ENCODE measurements at places on chromosomes 2 and 18. TPM values are rescaled to one million over a fixed set of nuclear protein-coding genes. Genes with fewer than 3 reads are reported as not detected.

DNA sequence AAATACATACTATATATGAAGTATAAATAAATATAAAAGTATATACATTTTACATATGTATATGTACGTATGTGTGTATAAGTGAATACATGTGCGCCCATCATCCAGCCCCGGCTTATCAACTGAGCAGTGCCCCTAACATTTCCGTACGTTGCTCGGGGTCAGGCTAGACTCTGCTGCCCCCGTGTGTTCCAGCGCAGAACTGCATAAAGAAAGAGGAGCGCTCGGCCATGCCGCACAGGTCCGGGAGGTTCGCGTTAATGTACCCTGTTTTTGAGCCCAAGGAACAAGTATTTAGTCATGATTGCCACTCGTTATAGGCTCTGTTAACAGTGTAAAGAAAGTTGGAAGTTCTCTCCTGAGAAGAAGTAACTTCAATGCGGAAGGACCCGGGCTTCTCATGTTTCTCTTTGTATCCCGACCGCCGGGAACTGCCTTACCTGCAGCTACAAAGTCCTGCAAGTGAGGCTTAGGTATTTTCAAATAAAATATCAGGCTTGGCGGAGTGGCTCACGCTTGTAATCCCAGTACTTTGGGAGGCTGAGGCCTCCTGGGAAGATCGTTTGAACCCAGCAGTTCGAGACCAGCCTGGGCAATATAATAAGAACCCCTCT lies 55.7 kb downstream of the CD8B2 start:
- DNase-seq: peak; percentile 71

DNA sequence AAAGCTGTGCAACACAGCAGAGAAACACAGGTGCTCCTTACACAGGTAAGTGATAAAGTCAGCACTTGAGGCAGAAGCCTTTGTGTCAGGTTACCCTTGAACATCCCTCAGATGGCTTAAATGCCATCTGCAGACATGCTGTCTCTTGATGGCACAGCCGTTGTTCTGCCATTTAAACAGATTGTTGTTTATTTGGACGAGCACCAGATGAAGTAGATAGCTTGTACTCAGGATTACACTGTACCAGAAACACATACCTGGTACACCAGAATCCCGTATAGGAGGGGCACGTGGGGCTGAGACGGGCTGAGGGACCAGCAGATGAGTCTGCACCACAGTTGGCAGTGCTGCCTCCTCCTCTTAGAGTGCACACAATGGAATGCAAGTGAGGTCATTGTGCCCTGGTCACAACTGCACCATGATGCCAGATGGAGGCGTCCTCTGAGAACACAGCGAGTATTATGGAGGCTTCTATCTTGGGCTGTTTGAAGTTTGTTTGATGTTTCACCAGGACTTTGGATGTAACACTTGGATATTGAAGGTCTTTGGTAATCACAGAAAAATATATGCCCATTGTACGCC lies 143.0 kb downstream of the TANC1 start:
- no peak for DNase-seq

DNA sequence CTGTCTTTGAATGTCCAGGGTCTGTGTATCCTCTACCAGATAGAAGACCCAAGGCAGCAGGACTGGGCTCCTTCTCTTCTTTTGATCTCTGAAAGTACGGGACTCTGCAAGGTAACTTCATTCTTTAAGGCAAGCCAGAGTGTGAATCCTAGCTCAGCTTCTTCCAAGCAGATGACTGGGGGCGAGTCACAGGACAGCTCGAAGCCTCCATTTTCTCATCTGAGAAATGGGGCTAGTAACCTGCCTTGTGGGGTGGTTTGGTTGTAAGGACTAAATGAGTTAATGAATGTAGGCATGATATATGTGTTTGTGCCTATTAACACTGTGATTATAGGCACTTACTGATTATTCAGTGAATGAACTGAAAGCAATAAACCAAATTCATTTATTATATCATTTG lies 46.7 kb downstream of the DGKD start:
- no peak for DNase-seq

DNA sequence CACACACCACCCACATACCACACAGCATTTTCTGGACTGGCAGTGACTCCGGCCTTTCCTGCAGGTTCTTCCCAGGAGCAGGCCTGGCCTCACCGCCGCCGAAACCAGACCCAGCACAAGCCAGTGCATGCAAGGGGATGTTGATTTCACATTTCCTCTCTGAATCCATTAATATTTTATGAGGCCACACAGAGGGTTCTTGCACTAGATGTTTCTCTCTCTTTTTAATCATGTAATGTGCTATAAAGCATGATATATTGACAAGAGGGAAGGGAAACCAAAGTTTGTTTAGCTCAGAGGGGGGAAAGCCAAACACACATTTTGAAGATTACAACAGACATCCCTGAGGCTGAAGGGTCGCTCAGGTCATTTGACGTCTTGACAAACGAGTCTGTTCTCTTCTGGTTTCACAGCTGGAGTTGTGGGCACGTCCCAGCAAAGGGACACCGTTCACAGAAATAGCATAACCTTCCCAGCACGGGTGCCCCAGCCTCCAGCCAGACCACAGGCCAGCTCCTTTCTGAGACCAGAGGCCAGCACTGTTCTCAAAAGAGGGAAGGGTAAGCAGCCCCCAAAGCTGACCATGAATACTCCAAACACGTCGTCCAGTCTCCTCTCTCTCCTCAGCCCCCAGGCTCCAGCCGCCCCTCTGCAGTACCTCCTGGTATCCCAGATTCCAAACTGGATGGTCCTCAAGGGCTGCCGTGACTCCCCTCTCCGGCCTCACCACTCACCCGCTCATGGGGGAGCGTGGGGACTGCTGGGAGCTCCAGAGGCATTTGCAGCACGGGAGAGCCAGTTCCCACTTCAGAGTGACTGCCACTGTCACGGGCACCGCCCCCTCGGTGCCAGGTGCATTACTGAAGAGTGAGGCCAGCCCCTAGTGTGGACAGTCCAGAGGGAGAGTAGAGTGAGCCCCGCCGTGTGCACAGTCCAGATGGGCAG lies 340.3 kb upstream of the SALL3 start:
- no peak for DNase-seq

DNA sequence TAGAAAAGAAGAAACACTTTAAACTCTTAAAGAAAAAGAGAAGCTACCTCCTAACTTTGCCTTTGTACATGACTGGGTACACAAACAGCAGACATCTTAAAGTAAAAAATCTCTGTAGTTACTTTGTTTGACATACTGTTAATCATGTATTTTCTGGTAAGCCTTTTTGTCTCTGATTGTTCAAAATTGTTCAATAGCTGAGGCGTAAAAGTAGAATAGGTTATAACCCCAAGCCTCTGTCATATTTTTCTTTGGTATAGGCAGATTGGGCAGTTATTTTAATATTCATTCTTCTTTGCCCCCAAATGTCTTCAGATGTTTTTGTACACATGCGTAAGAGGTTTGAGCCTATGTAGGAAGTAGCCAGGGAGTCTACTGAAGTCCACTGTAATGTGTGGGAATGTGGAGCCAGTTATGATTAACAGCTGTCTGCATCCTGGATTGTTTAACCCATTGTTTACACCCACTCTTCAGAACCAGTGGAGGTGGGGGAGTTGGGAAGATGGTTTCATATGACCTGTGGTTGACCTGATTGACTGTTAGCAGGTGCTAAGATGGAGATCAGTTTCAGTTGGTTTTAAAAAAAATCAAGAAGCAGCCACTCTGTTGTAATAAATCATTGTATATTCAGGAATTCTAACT lies 150.5 kb downstream of the TANC1 start:
- DNase-seq: no peak

- no peak for DNase-seq
These were observed 55.8 kb downstream of the TTC27 start for GRCh38 chr2:32683520-32684086.

DNA sequence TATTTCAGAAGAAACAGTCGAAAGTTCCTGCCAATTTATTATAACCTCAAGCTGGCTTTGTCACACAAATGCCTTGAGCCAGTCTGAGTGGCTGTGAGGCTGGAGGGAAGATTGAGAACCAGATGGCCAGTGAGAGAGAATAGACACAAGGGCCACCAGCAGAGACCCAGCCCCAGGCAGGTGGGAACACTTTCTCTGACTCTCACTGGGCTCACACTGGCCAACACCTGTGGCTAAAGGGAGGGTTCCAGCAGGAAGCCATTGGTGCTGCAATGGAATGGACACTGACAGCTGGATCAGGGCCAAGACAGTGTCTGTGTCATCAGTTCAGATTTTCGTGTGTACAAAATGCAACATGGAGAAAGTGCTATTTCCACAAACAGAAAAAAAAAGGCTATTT lies 29.9 kb downstream of the LOXHD1 start:
- DNase-seq: no peak

- no peak for DNase-seq
These were observed 698 bp upstream of the TMEM237 start for GRCh38 chr2:201644001-201644400.

- no peak for DNase-seq
These were observed 232.1 kb upstream of the EPAS1 start for GRCh38 chr2:46065152-46065551.

Gene SLC14A1
- total RNA-seq: 33.1 TPM

GRCh38 chr2:221851531-221852045 lies 279.5 kb upstream of the EPHA4 start:
- no peak for DNase-seq

DNA sequence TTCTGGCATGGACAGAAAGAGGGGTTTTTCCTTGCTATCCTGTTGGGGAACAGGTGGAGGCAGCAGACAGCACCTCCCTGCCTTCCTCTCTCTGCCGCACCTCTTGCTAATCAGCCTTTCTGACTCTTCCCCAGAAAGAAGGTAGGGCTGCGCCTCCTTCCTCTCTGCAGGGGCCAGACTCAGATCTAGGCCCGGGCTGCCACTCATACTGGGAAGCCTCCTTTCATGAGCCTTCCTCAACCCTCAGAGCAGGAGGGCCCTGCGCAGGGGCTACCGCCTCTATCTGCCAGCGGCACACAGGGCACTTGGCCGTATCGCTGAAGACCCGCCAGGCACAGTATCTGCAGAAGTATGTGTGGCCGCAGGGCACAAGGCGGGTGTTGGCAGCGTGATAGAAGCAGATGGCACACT lies 7.1 kb downstream of the NEURL3 start:
- DNase-seq: no peak

GRCh38 chr2:218878926-218879761 lies 1.5 kb upstream of the WNT10A start:
- DNase-seq: peak; percentile 56

- DNase-seq: no peak
These were observed 172.0 kb downstream of the SLC4A10 start for GRCh38 chr2:161796192-161796591.

Gene CCDC68
- 4.4 TPM for total RNA-seq

Gene LINC00305
- not detected for total RNA-seq

Gene CABYR
- total RNA-seq: 4.2 TPM

- DNase-seq: no peak
These were observed 1.9 kb downstream of the CD302 start for GRCh38 chr2:159795841-159796690.

Gene ANKRD29
- total RNA-seq: 28.6 TPM

- no peak for DNase-seq
These were observed 1611.1 kb upstream of the ZEB2 start for GRCh38 chr2:146131048-146131447.

DNA sequence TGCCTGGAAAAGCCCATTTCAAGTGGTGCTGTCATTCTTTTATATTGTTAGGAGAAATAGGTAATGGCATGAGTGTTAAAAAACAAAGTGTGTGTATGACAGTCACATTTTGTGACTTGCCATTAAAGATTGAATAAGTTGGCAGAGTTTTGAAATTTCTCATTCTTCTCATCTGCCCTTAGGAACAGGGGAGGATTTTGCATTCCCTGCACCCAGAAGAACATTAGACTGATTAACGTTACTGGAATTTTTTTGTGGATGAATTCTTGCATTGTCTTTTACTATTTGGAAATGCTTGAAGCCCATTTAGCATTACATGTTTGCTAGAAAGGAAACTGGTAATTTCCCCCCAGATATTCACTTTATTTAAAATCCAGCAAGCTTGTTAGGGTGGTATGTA lies 162.2 kb downstream of the BABAM2 start:
- DNase-seq: no peak

- no peak for DNase-seq
These were observed 123.3 kb downstream of the NCK2 start for GRCh38 chr2:105868060-105868459.

- no peak for DNase-seq
These were observed 53.0 kb downstream of the EPHA4 start for GRCh38 chr2:221518935-221519625.

DNA sequence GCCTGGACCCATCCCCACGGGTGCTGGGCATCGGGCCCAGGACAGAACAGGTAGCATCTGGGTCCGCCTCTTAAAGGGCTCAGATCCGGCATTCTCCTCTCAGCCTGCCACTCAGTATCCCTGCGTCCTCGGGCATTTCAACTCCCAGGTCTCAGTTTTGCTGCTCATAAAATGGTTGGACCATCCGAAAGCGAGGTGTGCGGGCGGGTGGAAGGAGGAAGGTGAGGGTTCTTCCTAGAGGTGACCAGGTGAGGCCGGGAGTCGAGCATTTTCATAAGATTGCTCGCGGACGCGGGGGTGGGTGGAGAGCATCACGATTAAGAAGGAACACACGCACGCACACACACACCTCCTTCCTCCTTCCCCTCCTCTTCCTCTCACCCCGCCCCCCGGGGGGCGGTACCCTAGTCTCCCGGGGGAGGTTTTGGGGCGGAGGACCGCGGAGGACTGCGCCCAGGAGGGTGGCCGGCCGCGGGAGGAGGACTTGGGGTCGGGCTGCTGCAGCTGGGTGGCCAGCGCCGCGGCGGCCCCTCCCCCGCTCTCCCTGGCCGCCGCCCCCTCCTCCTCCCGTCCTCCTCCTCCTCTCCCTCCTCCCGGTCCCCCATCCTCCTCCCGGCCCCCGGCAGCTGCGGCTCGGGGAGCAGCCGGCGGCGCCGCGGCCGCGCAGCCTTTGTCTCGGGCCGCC lies 97.9 kb upstream of the GPR45 start:
- DNase-seq: no peak

Gene FMNL2
- 55.1 TPM for total RNA-seq

Gene SPP2
- not detected for total RNA-seq

Gene FAM110C
- 3.4 TPM for total RNA-seq

Gene IL36G
- total RNA-seq: not detected

- no peak for DNase-seq
These were observed 220.8 kb downstream of the NEDD4L start for GRCh38 chr18:58264840-58265239.

- DNase-seq: no peak
These were observed 72.0 kb upstream of the EPB41L5 start for GRCh38 chr2:119940856-119941255.

DNA sequence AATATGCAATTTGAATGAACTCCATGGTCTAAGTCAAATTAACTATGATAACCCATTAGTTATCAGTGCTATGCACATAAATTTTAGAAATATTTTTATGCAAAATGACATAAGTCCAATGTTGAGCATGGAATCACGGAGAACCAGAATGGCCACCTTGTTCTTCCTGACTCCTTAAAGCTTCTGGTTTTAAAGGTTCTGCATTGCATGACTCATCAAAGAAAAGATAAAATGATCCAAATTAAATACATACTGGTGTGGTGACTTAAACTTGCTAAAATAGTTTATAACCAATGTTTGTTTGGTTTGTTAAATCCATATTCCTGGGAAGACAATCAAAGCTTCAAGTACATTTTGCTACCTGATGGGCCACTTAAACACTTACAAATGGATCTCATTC lies 1146.9 kb upstream of the NRXN1 start:
- DNase-seq: no peak

Gene GYPC
- 79.5 TPM for total RNA-seq

Gene SATB2
- total RNA-seq: 9.9 TPM

Measured in aorta (tissue), 5 donors.